Stimulated activated CD4-positive, alpha-beta T cell treated with anti-CD3 and anti-CD28 coated beads, Interleukin-2, amount 100 ng/mL, for 48 hours (primary cell): ENCODE measurements at places on chromosomes 6 and 20.

DNA sequence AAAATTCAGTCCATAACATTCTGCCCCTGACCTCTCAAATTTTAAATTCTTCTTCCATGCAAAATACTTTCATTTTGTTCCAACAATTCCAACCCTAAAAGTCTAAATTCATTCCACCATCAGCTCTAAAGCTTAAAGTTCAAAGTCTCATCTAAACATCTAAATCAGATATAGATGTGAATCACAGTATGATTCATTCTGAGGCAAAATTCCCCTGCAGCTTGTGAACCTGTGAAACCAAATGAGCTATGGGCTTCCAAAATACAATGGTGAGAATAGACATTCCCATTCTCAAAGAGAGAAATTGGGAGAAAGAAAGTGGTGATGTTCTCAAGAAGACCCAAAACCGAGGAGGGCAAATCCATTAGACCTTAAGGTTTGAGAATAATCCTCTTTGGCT, 309.8 kb downstream of the HIVEP2 start:
- DNase-seq: no peak

DNA sequence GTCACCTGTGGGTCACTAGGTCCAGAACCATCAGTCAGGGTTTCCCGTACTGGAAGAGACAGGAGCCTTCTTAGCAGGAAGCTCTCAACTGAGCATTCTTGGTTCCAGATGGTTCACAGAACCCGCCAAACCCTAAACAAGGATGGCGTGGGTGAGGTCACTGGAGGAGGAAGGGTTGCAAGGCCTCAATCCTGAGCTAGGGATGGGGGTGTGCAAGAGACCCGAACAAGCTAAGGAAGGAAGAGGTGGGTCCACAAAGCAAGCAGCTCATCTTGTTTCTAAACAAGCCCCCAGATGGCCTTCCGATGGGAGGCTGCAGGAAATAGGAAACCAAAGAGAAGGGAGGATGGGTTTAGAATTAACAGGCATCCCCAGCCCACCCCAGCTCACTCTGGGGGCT, 92.7 kb downstream of the PREX1 start:
- no peak for DNase-seq

GRCh38 chr20:63854766-63855362, 6.4 kb upstream of the ABHD16B start:
- DNase-seq: no peak

GRCh38 chr6:9914951-9915350, 499.9 kb downstream of the TFAP2A start:
- DNase-seq: no peak

GRCh38 chr20:50415516-50416268, 94.5 kb upstream of the PTPN1 start:
- no peak for DNase-seq

- DNase-seq: no peak
These were observed 11.8 kb upstream of the IBTK start for GRCh38 chr6:82259389-82259788.

- DNase-seq: no peak
These were observed 31.1 kb downstream of the RNF217 start for GRCh38 chr6:124993327-124993726.

- DNase-seq: no peak
These were observed 75.5 kb downstream of the GPR63 start for GRCh38 chr6:96761794-96762193.

DNA sequence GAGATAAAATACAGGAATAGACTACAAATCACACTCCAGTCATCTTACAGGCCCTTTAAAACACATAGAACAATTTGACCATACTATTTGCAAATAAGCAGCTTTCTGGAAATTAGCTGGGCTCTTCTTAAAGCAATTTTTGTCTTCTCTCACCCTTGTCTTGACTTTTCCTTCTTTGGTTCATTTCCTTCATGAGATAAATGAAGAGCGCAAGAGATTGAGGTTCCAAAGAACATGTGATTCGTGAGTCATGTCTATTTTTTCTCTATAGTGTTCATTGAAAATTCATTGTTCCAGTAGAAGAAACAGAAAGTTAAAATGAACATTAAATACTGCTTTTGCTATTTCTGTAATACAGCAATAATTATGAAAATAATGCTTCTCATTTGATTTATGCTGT, 33.9 kb downstream of the PRDM1 start:
- no peak for DNase-seq

DNA sequence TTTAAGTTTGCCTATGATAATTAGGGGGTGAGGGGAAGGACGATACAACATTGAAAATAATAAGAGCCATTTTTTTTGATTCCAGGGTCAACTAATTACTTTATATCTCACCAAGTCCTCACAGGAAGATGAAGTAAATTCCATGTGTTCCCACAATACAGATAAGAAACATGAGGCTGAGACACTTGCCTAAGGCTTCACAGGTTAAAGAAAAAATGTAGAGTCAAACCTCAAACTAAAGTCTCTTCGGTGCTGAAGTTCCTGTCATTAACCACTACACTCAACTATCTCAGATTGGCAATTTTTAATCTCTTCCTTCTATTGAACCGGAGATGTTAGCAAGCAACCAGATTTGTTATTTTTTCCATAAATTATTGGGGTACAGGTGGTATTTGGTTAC, 33.0 kb downstream of the MRAP2 start:
- DNase-seq: no peak

DNA sequence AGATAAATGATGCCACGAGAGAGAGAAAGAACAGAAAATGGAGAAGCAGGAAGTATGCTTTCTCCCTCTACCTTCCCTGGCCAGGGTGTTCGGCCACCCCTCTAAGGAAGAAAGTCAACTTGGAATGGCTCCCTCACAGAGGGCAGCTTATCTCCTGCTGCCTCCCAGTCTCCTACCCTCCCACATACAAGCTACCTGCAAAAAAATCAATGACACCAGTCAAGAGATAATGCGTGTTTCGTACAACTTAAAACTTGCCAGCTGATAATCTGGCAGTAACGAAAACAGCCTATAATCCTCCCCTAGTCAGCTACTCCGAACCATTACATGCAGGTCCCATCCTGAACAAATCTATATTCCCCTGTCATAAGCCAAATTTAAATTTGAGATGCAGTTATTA, 61.7 kb downstream of the BTBD9 start:
- no peak for DNase-seq

DNA sequence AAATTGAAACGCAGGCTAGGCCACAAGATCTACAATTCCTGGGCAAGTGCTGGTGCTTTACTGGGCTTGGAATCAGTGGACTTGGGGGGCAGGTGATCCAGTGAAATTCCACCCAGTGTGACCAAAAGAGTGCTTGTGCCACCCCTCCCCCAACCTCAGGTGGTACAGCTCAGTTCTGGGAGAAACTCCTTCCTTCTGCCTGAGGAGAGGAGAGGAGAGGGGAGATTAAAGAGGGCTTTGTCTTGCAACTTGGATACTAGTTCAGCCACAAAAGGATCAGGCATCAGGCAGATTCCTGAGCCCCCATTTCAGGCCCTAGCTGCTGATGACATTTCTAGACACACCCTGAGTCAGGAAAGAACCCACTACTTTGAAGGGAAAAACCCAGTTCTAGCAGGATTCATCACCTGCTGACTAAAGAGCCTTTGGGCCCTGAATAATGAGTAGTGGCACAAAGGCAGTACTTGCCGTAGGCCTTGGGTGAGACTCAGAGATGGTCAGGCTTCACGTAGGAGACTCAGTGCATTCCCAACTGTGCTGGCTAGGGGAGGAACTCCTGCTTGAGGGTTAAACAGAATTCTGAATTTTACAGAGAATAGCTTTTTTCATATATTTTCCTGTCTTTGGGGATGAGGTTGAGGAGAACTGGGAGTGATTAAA, 446.7 kb downstream of the BMP2 start:
- no peak for DNase-seq

DNA sequence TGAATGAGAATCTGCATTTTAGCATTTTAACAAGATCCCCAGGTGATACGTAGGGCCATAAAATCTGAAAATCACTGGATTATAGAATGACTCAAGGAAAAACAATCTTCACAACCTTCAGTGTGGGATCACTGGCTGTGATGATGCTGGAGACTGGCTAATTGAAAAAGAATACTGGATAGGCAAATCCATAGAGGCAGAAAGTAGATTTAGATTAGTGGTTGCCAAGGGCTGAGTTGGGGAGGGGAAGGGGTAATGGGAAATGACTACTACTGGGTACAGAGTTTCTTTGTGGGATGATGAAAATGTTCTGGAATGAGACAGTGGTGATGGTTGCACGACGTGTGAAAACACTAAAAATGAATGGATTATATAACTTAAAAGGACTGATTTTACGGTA, 84.1 kb downstream of the CDK19 start:
- no peak for DNase-seq

- no peak for DNase-seq
These were observed 12.7 kb upstream of the PSMF1 start for GRCh38 chr20:1105599-1106194.

DNA sequence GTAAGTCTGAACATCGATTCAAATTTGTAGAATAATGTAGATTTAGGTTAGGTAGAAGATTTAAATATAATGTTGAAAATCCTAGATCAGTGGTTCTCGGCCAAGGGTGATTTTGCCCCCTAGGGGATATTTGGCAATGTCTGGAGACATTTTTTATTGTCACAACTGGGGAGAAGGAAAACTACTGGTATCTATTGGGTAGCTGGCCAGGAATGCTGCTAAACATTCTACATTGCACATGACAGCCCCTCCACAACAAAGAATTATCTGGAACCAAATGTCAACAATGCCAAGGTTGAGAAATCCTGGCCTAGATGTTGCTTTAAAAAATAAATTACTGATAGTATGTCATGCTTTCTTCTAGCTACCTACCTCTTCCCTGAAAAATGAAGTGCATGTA, 76.1 kb downstream of the HIVEP2 start:
- no peak for DNase-seq

- DNase-seq: no peak
These were observed 140.3 kb downstream of the CEP57L1 start for GRCh38 chr6:109235481-109236038.

DNA sequence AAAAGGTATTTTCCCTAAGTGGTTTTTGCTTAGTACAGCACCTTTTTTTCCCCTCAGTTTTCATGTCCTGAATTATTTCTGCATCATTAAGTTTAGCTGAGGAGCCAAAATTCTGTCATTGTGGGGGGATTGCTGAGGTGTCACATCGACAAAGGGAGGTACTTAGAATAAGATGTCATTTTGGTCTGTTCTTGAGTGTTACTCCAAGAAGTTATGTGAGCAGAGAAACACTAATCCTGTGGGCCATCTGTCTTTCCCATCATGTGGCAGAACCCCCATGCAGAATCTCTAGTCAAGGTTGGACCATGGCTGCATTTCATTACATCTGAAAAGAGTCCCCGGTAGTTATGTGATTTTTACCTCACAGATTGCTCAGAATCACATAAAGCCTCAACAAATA, 167.8 kb upstream of the CENPW start:
- no peak for DNase-seq

- no peak for DNase-seq
These were observed 186.1 kb downstream of the TASP1 start for GRCh38 chr20:13452470-13453124.

DNA sequence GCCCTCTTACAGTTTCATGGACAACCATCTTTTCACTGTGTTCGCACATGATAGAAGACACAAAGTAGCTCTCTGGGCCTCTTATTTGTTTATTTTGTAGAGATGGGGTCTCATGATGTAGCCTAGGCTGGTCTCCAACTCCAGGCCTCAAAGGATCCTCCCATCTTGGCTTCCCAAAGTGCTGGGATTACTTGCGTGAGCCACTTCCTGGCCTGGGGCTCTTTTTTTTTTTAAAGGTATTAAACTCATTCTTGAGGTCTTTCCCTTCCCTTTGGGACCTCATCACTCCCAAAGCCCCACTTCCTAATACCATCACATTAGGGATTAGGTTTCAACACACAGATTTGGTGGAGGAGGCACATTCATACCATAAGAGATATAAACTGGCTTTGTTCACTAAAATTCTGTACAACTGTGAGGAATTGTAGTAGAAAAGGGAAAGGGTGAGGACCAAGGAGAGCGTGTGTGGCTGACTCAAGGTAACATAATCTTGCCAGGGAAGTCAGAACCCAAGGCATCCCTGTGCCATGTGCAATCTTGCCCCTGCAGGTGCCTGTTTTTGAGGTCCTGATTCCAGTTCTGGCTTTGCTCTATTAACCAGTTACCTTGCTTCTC, 45.5 kb downstream of the EIF2S2 start:
- DNase-seq: no peak

GRCh38 chr6:127503022-127503421, 16.1 kb downstream of the MTCL3 start:
- DNase-seq: no peak

- DNase-seq: no peak
These were observed 7.2 kb upstream of the THEMIS start for GRCh38 chr6:127907960-127908640.
